Kasumi-1 (cell line): ENCODE measurements at places on chromosomes 7 and 10.

DNA sequence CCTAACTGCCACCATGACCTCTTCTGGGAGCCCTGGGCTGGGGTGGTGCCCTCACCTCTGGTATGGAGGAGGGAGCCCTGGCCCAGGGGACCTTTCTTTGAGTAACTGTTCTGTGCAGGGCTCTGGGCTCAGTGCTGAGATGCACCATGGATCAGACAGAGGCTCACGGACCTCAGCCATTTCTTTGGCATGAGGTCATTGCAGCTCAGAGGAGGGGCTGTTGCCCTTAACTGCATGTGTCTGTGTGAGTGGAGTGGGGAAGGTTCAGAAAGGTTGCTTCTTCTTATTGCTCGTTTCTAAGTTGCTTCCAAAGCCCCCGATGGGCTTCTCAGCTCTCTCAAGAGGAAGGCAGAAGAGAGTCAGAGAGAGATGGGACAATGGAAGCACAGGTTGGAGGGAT lies 233.9 kb downstream of the RPS24 start:
- no peak for DNase-seq

GRCh38 chr7:11540271-11540761 lies 291.7 kb downstream of the THSD7A start:
- DNase-seq: peak; percentile 2

- no peak for DNase-seq
Measured at GRCh38 chr7:45293295-45293942, 135.8 kb downstream of the RAMP3 start.

DNA sequence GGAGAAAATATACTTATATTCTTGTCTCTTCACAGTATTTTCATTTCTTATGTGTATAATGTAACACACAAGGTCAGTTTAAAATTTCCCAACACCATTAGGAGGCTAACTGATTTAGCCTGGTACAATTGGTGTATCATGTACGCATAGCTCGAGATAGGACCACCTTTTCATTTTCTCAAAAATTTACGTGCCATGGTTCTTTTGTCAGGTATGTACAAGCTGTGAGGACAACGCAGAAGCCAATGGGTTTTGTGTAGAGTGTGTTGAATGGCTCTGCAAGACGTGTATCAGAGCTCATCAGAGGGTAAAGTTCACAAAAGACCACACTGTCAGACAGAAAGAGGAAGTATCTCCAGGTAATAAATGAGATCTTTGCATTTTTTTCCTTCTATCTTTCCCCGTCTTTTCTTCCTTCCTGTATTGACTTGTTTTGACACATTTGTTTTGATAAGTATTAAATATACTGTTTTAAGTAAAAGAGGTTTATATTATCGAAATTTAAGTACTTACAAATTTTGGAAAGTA lies 55.0 kb downstream of the TRIM24 start:
- DNase-seq: peak; percentile 42

GRCh38 chr10:70478191-70479164 lies at the start of gene PALD1:
Gene PALD1 (plus strand): TSS chr10:70478767. CDS start chr10:70525952, 47,185 bp downstream.
- peak; percentile 75 for DNase-seq

DNA sequence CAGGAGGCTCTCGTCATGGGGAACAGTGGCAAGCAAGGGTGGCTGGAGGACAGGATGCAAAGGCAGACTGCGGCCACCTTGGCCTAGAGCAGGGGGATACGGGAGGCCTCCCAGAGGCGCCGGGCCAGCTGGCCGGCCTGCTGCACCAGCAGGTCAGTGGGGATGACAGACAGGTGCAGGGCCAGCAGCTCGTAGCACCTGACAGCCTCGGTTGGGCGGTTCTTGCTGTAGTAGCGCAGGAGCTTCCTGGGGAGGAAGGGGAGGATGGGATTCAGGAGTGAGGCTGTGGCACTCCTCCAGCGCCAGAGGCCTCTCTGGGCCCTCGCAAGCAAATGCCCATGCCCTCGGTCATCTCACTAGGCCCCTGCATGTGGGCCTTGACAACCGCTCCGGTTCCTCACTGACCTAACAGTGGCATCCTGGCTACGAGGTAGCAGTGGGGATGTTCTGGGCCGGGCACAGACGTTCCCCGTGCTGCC lies 2.5 kb upstream of the PYROXD2 start:
- no peak for DNase-seq

- no peak for DNase-seq
Measured at GRCh38 chr10:24272374-24272773, 63.4 kb downstream of the KIAA1217 start.

GRCh38 chr7:143884969-143885559 lies 16.9 kb downstream of the TCAF1 start:
- no peak for DNase-seq

DNA sequence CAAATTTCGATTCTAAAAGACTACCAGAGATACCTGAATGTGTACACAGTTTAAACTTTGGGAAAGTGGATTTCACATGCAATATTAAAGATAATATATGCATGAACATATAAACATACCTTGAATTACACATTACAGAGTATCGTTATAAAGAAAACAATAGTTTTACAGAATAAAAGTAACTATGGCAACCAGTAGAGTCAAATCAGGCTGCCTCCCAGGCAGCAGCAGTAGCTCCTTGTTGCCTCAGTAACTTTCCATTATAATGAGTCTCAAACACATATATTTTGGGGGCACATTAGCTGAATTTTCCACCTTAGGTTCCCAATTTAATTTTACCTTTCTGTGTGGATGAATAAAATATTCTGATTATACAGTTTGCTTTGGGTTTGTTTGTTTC lies 164.4 kb upstream of the FEZF1 start:
- DNase-seq: no peak

DNA sequence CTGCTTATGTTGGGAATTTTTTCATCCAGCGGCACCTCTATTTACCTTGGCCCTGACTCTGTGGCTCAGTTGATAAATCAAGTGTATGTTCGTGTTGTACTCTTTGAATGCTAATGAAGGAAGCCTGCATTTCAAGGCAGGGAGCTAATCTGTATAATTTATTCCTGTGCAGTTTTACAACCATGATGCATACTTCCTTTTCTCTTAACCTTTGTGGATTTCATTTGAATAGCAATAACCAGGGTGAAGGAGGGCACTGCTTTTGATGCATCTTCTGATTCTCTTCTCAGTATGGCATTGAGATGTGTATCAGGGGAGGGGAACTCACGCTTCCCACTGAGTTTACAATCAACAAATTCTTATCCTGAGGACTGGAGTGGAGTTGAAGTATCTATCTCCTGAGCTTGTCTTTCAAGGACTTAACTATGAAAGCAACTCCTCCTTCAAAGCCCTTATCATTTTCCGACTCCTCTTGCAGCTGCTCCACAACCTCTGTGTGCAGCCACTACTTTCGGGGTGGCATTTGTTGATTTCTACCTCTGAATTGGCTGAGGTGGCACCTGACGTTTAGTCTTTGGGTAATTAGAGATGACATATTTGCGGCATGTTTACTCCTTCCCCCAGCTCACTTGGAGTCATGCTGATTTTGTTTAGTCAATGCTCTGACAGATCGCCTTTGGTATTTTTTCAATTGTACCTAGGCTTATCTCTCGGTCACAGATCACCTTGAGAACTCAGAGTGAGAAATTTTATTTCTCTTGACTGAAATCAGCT lies 275.2 kb downstream of the PHTF2 start:
- no peak for DNase-seq

- no peak for DNase-seq
Measured at GRCh38 chr7:39745320-39745719, 121.9 kb downstream of the RALA start.

GRCh38 chr10:129055225-129055624 lies 411.8 kb upstream of the MGMT start:
- DNase-seq: no peak

DNA sequence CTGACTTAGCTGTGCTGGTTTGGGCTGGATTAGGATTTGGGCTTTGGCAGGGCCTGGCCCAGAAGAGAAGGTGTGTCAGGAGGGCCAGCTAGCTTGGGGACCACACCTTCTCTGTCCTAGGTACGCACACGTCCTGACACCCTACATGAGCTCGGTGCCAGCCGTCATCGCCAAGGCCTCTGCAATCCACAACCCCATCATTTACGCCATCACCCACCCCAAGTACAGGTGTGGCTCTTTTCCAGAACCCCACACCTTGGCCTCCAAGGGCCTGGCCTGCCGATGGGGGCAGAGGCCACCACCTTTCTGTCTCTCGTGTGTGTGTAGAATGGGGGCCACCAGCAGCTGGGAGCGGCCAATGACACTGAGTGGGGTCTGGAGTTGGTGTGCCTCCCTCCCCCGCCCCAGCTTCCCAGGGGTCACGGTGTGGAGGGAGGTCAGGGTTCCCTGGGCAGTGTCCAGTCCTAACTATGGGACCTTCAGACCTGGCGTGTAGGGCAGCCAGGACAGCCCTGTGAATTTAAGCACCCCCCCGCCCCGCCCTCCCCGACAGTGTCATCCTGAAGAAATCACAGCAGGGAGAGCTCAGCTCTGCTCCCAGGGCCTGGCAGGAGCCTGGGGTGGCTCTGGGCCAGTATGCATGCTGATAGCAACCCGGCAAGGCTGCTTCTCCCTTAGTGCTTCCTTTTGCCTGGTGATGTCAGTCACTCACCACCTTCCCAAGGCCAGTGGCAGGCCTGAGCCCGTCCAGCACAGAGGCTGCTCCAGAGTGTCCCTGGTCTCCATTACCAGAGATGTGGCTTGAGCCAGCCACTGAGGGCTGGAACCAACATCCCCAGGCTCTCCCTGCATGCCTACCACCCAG lies 6.9 kb upstream of the LDB3 start:
- no peak for DNase-seq

DNA sequence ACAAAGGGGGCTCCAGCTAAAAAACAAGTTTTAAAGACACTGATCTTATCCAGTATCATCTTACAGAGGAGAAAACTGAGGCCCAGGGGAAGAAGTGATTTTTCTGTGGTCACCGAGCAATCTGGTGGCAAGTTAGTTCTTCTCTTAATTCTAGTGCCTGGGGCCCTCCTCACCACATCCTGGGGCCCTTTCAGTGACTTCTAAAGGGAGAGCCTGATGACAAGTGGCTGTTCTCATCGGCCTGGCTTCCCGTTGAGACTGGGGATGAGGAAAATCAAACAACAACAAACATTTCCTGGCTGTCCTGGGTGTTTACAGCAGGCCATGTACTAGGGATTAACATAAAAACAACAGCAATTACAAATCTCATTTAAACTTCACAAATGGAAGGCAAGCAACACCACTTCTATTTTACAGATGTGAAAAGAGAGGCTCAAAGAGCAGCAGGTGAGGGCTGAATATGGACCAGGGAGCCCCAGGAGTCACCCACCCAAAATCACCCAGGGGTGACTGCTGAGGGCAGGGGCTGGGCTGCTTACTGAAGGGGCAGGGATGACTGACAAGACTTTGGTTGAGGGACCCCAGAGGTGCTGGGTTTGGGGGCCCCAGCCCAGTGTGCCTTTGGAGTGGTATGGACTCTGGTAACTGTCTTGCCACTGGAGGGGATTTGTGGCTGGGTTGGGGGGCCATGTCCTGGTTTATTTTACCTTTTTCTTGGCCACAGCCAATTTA lies 24.7 kb upstream of the MTPAP start:
- DNase-seq: no peak

DNA sequence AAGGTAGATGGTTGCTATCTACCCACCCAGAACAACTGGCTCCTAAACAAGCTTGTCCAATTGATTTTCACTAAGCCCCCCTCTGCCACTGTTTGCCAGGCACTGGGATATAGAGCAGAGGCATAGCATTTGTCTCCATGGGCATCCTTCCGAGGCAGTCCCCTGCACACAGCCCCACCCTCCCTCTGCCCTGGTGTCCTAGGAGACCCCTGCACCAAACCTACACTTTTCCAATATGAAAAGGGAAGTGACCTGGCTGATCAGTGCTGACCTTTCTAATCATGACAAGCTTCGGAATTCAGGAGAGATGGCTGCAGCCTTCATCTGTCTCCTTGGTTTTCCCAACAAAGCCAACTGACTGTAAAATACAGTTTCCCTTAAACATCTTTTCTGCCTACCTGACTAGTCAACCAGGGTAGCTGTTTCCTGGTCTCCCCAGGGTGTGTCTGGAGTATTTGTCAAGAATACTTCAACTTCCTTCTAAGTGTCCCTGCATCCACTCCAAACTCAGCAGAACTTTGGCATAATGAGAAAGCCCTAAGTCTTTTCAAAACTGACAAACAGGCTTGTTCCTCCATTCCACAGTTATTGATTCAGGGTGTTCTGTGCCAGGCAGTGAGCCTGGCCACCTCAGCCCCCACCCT lies 7.6 kb upstream of the SLC18A3 start:
- no peak for DNase-seq

DNA sequence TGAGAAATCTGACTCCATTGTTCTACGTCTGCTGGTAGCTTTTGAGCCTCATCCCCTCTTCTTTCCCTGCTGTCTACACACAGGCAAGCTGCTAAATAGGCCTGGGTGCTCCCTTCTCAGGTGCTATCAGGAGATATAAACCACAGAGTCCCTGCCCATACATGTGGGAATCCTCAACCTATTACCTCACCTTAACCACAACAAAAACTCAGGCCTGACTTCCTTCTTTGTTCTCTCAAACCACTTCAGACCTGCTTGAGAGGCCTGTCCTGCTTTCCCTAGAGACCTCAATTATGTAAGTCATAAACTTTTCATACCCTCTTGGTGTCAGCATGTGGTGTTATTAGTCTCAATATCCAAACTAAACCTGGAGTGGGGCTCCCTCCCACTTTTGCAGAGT lies 75.0 kb upstream of the MAGI2 start:
- no peak for DNase-seq

- DNase-seq: no peak
Measured at GRCh38 chr7:74606101-74606908, 51.2 kb upstream of the GTF2I start.

DNA sequence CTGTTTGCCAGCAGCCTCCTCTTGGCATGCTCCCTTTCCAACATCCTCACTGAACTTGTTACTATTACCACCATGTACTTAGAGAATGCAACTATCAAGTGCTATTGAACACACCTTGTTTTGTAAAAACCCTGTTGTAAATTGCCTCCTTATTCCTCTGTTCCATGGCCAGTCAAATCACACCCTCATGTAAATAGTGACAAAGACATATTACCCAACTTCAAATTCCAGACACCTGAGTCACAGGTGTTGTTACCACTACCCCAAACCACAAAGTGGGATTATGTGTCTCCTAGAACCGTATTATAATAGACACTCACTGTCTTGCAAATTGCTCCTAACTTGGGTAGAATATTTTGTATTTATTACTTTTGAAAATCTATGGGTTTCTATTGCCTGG lies 263.2 kb upstream of the C7orf33 start:
- DNase-seq: no peak

- peak; percentile 57 for DNase-seq
Measured at GRCh38 chr10:110455446-110455845, 42.3 kb upstream of the DUSP5 start.

- DNase-seq: no peak
Measured at GRCh38 chr7:139362981-139363380, 3.3 kb downstream of the LUC7L2 start.

DNA sequence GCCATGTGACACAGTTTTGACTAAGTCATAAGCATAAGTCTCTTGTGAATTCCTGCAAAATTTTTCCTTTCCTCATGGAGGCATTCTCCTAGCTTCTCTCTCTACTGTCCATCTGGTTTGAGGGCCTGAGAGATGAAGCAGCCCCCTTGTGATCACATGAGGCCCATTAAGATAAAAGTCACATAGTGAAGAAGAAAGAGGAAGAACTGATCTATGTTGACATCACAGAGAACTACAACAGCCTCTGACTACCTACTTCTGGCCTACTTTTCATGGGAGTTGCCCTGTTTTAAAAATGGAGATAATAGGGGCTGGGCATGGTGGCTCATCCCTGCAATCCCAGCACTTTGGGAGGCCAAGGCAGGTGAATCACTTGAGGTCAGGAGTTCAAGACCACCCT lies 50.4 kb downstream of the TFEC start:
- no peak for DNase-seq
